ENCODE measurements at places on chromosomes 11 and 22.
A peak's percentile ranks its signal among the peaks of the same experiment; 100 is the strongest.

DNA sequence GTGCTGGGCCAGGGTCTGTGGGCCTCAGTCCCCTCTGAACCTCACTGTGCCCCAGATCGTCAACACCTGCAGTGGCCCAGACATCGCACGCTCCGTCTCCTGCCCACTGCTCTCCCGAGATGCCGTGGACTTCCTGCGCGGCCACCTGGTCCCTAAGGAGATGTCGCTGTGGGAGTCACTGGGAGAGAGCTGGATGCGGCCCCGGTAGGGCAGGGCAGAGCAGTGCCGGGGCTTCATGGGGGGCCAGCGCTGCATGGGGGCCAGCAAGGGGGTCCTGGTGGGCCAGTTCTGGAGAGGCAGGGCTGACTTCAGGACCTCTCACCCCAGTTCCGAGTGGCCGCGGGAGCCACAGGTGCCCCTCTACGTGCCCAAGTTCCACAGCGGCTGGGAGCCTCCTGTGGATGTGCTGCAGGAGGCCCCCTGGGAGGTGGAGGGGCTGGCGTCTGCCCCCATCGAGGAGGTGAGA lies 16.3 kb downstream of the EPS8L2 start:
- DNase-seq, result no peak

DNA sequence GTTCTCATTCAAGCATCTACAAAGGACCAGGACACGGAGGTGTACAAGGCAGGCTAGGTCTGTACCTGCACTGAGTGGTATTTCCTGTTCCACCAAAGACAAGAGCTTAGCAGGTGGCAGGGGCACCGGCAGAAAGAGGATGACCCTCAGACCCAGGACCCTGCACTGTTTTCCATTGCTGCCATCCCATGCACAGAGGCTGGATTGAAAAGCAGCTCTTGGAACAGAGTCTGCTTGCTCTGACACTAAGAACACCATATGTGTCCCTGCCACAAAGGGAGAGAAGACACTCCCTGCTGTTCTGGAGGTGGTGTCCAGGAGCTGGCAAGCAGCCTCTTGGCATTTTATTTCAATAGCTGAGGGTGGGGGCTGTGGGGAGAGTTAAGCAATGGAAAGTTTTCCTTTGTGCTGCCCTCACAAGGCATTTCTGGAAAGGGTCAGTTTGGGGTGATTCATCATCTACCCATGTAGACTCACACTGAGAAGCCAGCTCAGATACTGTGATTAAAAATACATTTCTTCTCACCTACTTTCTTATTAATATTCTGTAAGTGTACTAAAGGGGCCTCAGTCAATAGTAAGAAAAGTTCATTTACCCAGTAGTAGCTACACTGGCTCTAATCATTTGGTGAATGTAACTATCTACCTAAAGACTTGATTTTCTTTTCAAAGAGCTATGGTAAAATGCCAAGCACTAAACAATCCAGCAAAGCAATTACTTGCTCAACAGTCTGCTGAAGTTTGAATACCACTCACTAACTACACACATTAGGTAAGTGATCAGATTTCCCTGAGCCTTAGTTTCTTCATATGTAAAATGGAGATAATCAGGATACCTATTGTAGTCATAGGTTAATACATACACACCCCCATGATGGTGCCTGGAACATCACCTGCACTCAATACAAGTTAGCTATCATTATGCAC lies 55.2 kb downstream of the SLC1A2 start:
- DNase-seq, result peak; percentile 76

GRCh38 chr11:36002796-36003195 lies 58.9 kb downstream of the LDLRAD3 start:
- no peak for DNase-seq

DNA sequence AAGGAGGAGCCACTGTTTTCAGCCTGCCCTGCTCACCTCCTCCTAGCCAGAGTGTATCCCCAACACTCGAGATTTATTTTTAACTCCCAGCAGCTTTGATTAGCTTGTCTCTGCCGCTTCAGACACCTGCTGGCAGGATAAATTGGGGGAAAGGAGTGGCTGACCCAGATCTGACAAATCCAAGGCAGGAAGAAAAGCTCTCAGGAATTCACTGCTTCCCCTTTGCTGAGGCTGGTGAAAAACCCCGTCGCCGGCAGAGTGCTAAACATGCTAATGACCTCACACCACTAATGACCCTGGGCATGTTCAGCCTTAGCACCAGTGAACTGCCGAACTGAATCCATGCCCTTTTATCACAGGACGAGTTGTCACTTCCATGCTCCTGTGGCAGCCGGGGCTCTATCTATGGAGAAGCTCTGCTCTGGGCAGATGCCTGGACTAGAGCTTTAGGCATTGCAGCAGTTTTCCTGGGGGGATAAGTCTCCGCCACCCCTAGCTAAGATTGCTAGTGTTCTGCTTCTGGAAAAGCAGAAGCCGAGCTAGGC lies 52.2 kb downstream of the FEZ1 start:
- no peak for DNase-seq

- no peak for DNase-seq
Observed at GRCh38 chr11:126111458-126112116, 48.9 kb upstream of the CDON start.

- no peak for DNase-seq
Observed at GRCh38 chr11:114116357-114116756, 56.8 kb downstream of the ZBTB16 start.

All from skeletal muscle cell (primary cell).